ENCODE measurements at places on chromosomes 12 and 14. TPM values are rescaled to one million over a fixed set of nuclear protein-coding genes. Genes with fewer than 3 reads are reported as not detected.

Gene YBX3
- 95.6 TPM for polyA plus RNA-seq

Gene DACT1
- polyA plus RNA-seq: 6.2 TPM

Gene PTHLH
- polyA plus RNA-seq: 1.9 TPM

Gene PZP
- not detected for polyA plus RNA-seq

Gene COPS7A
- polyA plus RNA-seq: 104 TPM

GRCh38 chr12:3489057-3489456 is 1.9 kb upstream of the PRMT8 start:
- DNase-seq: no peak

GRCh38 chr12:67320614-67321295 is 51.6 kb downstream of the CAND1 start:
- no peak for DNase-seq

DNA sequence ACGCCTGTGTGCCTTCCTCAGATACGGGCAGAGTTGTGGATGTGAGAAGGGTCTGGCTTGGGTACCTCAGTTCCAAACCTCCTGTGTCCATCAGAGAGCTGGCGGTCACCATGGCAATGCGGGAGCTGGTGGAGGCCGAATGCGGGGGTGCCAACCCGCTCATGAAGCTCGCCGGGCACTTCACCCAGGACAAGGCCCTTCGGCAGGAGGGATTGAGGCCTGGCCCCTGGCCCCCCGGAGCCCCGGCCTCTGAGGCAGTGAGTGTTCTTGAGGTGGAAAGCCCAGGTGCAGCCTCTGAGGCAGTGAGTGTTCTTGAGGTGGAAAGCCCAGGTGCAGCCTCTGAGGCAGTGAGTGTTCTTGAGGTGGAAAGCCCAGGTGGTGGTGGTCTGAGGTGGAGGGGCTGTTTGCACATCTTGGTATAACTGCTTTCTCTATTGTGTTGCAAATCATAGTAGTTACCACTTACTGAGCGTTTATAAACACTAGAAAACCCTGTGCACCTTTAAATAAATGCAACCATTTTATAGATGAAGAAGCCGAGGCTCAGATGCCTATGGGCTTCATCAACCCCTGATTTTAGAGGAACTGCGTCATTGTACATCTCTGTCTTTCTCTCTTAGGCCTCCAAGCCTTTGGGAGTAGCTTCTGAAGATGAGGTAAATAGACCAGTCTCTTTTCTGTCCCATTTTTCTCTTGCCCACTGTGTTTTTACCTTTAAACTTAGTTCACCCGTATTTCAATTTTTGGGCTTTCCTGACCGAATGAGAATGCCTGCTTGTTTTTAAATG is 976 bp downstream of the PEX5 start:
- DNase-seq: no peak
